ENCODE measurements at places on chromosomes 6 and 20. TPM values are rescaled to one million over a fixed set of nuclear protein-coding genes. Genes with fewer than 3 reads are reported as not detected.

Gene SLC35A1
- total RNA-seq: 28.8 TPM

Gene SHLD1
- 8.4 TPM for total RNA-seq

- ATAC-seq: no peak
These were observed 236.4 kb downstream of the NFATC2 start for GRCh38 chr20:51306081-51306480.

DNA sequence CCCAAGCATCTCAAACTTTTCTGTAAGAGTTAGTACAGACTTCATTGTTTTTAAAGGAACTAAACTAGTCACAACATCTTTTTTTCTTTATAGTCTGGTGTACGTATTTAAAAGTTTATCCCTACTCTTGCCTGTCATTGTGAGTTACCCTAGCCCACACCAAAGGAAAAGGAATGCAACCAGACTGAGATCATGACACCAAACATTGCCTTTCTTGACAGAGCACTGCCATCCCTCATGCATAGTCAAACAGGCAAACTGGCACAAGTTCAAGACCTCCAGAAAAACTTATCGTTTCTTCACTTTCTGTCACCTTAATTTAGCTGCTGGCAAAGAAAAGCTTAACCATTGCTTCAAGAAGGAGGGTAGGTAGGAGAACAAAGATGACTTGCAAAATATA, 448.4 kb upstream of the MANEA start:
- no peak for ATAC-seq

- ATAC-seq: peak; percentile 95
These were observed 320.2 kb downstream of the BTBD9 start for GRCh38 chr6:38319256-38320212.

- peak; percentile 59 for ATAC-seq
These were observed 290.2 kb downstream of the PHACTR1 start for GRCh38 chr6:13006578-13007300.

- ATAC-seq: peak; percentile 35
These were observed 9.6 kb upstream of the SLC2A10 start for GRCh38 chr20:46699651-46700359.

- no peak for ATAC-seq
These were observed 51.6 kb upstream of the MLIP start for GRCh38 chr6:54059683-54060082.

DNA sequence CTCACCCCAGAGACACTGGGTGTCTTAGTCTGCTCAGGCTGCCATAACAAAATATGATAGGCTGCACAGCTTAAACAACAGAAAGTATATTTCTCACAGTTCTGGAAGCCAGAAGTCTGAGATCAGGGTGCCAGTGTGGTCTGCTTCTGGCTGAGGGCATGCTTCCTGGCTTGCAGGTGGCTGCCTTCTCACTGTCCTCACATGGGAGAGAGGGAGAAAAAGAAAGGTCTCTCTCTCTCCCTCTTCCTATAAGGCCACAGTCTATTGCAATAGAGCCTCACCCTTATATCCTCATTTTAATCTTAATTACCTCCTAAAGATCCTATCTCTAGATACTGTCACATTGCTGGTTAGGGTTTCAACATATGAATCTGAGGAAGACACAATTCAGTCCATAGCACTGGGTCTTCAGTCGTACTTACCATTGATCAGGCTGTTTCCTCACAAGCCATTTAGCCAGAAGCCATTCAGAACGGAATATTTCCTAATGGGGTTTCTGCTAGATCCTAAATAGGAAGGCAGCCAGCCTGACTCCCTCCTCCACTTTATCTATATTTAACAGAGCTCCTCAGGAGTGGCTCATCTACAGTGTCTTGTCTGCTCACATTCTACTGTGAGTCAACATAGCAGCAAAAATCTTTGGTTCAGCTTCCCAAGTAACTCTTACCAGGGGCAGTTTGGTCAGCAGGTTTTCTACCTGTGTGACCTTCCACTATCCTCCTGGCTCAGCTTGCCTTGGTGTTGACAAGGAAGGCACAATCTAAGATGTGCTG, 42.2 kb downstream of the CD164 start:
- ATAC-seq: no peak

- no peak for ATAC-seq
These were observed 280.9 kb downstream of the PACRG start for GRCh38 chr6:163008626-163009025.

GRCh38 chr6:162273986-162274385, 453.6 kb downstream of the PRKN start:
- ATAC-seq: no peak

GRCh38 chr20:20024942-20025341, 7.8 kb downstream of the NAA20 start:
- peak; percentile 46 for ATAC-seq

DNA sequence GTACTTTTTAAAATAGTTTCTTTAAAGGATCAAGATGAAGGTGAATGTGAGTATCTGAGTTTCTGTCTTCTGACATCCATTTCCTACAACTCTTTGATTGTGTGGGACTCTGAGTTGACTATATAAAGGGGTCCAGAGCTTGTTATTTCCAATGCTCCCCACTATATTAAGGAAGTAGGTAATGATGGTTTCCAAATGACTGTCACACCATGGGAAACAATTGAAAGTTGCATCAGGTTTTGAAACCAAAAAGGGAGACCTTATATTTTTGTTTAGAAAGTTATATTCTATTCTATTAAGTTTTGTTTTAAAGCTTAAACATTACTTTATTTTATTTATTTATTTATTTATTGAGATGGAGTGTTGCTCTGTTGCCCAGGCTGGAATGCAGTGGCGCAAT, 11.2 kb downstream of the CASS4 start:
- ATAC-seq: no peak

- ATAC-seq: no peak
These were observed 53.8 kb upstream of the GMPR start for GRCh38 chr6:16184551-16184950.

DNA sequence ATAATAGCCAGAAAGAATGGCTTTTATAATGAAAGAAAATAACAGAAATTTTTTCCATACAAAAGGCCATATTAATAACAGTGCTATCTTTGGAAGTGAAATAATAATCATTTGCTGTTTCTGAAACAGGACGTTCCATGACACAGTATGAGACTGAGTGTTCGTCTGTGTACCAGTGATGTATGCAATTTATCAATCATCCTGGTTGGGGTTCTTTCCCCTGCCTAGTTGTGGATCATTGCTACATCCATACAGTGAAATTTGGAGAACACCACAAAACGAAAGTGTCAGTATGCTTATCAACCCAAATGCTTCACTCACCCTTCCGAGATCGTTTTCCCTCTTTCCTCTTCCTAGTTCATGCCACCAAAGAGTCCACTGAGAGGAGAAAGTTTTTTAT, 151.4 kb upstream of the PRDM1 start:
- ATAC-seq: no peak

Gene EXOC2
- total RNA-seq: 35.9 TPM

Gene SLC22A7
- 0.87 TPM for total RNA-seq

Gene TENT5A
- 2.3 TPM for total RNA-seq

Gene UNC5CL
- 1.5 TPM for total RNA-seq

DNA sequence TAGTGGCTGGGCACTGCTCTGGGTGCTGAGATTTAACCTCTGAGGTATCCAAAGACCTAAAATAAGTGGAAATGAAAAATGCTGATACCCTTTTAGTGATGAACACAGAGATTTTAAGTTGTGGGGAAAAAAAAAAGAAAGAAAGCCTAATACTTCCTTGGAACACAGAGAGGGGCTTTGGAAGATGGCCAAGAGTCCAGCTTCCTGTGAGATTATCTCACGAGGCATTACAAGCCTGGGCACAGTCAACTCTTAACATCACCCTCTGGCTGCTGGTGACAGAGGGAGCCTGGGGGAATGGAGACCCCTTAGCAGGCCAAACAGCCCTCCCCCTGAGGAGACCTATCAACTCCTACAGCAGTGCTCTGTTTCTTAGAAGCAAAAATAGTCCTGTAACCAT, 19.7 kb downstream of the BTN2A1 start:
- ATAC-seq: no peak

GRCh38 chr6:29734046-29735018, 11.1 kb downstream of the HLA-F start:
- ATAC-seq: no peak

DNA sequence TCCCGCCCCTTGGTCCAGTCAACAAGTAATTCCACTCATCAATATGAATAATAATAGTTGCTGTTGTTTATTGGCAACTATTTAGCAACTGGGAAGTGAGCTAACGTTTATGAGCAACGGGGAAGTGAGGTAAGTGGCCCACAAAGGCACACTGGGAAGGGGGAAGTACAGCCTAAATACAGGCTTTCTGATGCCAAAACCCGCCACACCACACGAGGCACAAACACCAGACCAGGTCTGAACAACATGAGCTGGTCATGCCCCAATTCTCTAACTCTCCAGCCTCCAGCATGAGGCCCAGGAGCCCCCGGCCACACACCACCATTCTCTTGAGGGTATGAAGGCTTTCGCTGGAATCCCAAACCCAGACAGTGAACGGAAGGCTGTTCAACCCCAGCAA, 50.8 kb downstream of the PREX1 start:
- ATAC-seq: no peak

- peak; percentile 76 for ATAC-seq
These were observed 55.1 kb upstream of the HDDC2 start for GRCh38 chr6:125356884-125357283.

Gene SRMS
- not detected for total RNA-seq

GRCh38 chr6:38640216-38640909, 634 bp upstream of the BTBD9 start:
- no peak for ATAC-seq

Gene GJE1
- not detected for total RNA-seq

DNA sequence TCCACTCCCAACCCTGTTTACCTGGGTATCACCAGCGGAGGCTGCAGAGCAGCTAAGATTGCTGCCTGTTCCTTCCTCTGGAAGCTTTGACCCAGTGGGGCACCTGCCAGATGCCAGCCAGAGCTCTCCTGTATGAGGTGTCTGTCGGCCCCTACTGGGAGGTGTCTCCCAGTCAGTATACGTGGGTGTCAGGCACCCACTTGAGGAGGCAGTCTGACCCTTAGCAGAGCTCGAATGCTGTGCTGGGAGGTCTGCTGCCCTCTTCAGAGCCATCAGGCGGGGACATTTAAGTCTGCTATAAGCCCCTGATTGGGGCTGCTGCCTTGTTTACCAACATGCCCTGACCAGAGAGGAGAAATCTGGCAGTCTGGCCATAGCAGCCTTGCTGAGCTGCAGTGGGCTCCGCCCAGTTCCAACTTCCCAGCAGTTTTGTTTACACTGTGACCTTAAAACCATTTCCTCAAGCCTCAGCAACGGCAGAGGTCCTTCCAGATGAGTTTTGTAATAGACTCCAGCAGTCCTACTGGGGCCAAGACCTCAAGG, 2.8 kb downstream of the RAET1E start:
- peak; percentile 21 for ATAC-seq

- peak; percentile 7 for ATAC-seq
These were observed 15.9 kb downstream of the NT5E start for GRCh38 chr6:85465762-85466161.

GRCh38 chr6:135686784-135687301, 164.7 kb upstream of the PDE7B start:
- ATAC-seq: no peak

DNA sequence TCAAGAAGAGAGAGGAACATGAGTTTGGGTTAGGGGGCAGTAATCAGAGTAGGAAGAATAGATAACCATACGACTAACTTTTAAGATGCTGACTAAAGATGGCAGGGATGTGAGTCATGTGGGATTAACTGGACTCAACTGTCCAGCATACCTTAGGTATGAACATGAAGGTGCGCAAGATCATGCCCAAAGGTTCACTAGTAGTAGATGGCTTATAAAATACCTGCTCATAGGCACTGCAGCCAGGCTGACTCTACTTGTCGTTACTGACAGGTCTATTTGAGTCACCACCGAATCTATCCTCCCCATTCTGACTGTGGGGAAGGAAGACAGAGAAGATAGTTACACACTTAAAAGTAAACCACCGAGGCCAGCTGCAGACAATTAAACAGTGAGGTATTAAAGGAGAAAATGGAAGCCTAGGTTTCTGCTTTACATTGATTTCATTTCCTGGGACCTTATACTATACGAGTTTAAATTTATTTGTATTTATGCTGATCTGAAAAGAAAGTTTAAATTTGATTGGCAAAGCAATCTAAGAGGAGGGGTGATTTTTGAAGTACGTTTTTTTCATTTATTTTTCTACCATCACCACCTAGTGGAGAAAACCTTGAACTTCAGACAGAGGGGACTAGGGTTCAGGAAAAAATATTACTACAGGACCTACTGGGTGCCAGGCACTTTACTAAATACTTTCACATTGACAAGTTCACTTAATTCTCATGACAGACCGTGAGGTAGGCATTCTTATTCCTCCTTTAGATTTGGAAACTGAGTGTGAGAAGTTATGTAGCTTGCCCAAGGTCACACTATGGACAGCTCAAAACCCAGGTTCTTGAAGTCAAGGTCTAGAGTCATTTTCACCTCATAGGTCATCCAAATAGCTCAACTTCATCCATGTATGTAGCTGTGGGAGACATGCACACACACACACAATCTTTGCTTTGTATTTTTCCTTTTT, 4.0 kb upstream of the WRNIP1 start:
- ATAC-seq: no peak

- ATAC-seq: peak; percentile 24
These were observed 280.3 kb upstream of the JARID2 start for GRCh38 chr6:14965424-14966075.

Gene CST5
- total RNA-seq: not detected

- ATAC-seq: peak; percentile 1
These were observed 405 bp downstream of the RALGAPA2 start for GRCh38 chr20:20712004-20712473.

DNA sequence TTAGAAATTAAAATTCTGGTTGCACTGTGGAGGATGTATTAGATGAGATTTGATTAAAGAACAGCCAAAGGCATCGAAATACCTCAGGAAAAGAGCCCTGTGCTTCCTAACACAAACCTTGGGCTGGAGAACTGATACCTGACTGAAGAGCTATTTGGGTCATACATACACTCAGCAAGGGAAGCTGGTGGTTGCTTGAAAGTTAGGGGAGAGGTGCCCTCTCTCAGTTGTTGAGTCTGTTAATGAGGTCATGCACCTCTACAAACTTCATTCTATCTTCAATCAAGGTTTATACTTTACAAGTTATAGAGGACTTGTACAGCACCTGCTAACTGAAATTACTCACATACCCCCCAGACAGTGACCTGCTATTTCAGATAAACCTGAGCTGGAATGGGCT, 25.5 kb downstream of the FAM184A start:
- ATAC-seq: no peak

Gene GTSF1L
- not detected for total RNA-seq

DNA sequence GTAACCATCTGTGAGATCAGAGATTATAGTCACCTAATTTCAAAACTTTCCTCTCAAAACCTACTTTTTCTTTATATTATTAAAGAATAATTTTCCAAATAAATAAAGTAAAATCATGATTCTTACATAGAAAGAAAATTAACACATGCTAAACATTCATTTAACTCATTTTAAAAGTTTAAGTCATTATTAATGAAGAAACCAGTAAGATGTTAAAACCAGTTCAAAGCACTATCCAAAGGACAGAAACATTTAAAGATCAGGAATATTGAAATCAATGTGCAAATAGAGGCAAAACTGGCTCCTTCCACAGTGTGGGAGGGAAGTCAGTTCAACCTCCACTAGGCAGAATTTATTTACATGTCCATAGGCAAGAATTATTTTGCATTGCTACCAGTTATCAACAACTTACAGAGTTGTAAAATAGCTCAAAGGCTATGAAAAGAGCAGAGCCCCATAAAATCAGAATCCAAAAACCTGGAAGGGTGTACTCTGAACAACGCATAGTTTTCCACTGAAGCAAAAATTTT, 146.9 kb downstream of the KHDC1L start:
- no peak for ATAC-seq

Measured in motor neuron (in vitro differentiated cells).